ENCODE measurements at places on chromosomes 2 and 18. TPM values are rescaled to one million over a fixed set of nuclear protein-coding genes. Genes with fewer than 3 reads are reported as not detected.
A peak's percentile ranks its signal among the peaks of the same experiment; 100 is the strongest.

- no peak overlapping the region for H3K4me3 ChIP-seq
- H3K4me1 ChIP-seq, result no peaks in the 10 kb centered on the region
- DNase-seq, result peak; percentile 59
- no peaks in the 10 kb centered on the region for H3K36me3 ChIP-seq
Measured at GRCh38 chr2:232368311-232368731, 10.2 kb upstream of the ALPP start.

DNA sequence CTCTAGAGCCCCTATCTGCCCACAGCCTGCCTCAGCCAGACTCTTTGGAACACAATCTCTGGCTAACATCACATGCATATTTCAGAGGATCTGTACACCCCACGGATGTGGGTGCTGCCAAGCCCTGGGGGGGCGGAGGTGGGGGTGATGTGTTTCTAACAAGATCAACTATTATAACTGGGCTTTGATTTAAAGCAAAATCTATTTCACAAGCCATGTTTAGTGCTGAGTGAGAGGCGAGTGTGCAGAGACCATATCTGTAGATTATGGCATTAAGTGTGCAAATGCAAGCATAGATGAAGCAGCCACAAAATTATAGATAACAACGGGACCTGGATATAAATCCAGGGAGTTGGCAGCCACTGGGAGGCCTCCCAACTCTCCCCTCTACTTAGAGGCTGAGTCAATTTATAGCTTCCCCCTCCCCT, 135.8 kb upstream of the SMAD2 start:
- H3K27ac ChIP-seq, result no peak overlapping the region
- H3K4me1 ChIP-seq, result no peaks in the 10 kb centered on the region
- no peak overlapping the region for H3K4me3 ChIP-seq
- H3K27me3 ChIP-seq, result no peaks in the 10 kb centered on the region
- H3K36me3 ChIP-seq, result no peaks in the 10 kb centered on the region

The IFIH1 gene
- 0.81 TPM for total RNA-seq

The SERPINB4 gene
- 4.3 TPM for total RNA-seq

The PXDN gene
- total RNA-seq, result 140 TPM

The GULP1 gene
- 124 TPM for total RNA-seq

The SIX3 gene
- total RNA-seq, result 0.55 TPM

- H3K4me1 ChIP-seq, result no peaks in the 10 kb centered on the region
- no peak overlapping the region for H3K27ac ChIP-seq
- H3K27me3 ChIP-seq, result no peaks in the 10 kb centered on the region
Measured at GRCh38 chr2:9638532-9638931, 7.7 kb upstream of the YWHAQ start.

- H3K36me3 ChIP-seq, result peaks cover 12% of the 10 kb centered on the region
- no peaks in the 10 kb centered on the region for H3K4me1 ChIP-seq
- H3K27me3 ChIP-seq, result no peaks in the 10 kb centered on the region
- no peak for DNase-seq
Measured at GRCh38 chr18:80022613-80023012, 11.6 kb upstream of the RBFA start.

The FSIP2 gene
- 1.8 TPM for total RNA-seq

GRCh38 chr2:77104554-77104953, 417.6 kb downstream of the LRRTM4 start:
- no peak overlapping the region for H3K27ac ChIP-seq
- H3K4me1 ChIP-seq, result peaks cover 2% of the 10 kb centered on the region
- no peak overlapping the region for H3K4me3 ChIP-seq
- no peaks in the 10 kb centered on the region for H3K27me3 ChIP-seq
- peak; percentile 39 for DNase-seq
- peaks cover 11% of the 10 kb centered on the region for H3K36me3 ChIP-seq

The TMEM169 gene
- total RNA-seq, result 1.0 TPM

GRCh38 chr2:20781656-20782265, 41.1 kb downstream of the LDAH start:
- H3K27ac ChIP-seq, result no peak overlapping the region
- peaks cover 6% of the 10 kb centered on the region for H3K36me3 ChIP-seq
- DNase-seq, result no peak
- no peaks in the 10 kb centered on the region for H3K27me3 ChIP-seq
- H3K4me1 ChIP-seq, result no peaks in the 10 kb centered on the region

The FSHR gene
- total RNA-seq, result not detected

GRCh38 chr2:69936906-69937305, 22.0 kb downstream of the MXD1 start:
- no peak overlapping the region for H3K27ac ChIP-seq
- DNase-seq, result no peak
- no peak overlapping the region for H3K4me3 ChIP-seq
- no peaks in the 10 kb centered on the region for H3K27me3 ChIP-seq

GRCh38 chr2:109525836-109526235, 87.9 kb downstream of the SEPTIN10 start:
- no peak for DNase-seq
- no peaks in the 10 kb centered on the region for H3K27me3 ChIP-seq
- H3K4me3 ChIP-seq, result no peak overlapping the region

DNA sequence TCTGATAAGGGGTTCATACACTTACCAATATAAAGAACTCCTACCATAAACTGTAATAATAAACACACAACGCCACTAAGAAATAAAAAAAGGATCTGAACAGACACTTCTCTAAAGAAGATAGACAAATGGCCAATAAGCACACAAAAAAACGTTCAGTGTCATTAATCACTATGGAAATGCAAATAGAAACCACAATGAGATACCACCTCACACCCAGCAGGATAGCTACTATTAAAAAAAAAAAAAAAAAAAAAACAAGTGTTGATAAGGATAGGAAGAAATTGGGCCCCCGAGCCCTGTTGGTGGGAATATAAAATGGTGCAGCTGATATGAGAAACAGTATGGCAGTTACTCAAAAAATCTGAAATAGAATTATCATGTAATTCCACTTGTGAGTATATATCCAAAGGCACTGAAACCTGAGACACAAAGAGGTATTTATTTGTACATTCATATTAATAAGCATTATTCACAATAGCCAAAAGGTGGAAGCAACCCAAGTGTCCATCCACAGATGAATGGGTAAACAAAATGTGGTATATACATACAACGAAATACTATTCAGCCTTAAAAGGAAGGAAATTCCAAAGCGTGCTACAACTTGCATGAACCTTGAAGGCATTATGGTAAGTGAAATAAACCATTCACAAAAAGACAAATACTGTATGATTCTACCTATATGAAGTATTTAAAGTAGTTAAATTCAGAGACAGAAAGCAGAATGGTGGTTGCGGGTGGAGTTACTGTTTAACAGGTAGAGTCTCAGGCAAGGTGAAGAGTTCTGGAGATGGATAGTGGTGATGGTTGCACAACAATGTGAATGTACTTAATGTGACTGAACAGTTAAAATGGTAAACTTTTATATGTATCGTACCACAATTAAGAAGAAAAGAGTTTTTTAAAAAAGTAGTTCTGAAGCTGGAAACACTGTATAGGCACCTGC, 17.9 kb downstream of the REV1 start:
- H3K27ac ChIP-seq, result no peak overlapping the region
- H3K36me3 ChIP-seq, result peaks cover 5% of the 10 kb centered on the region
- no peak for DNase-seq
- peaks cover 3% of the 10 kb centered on the region for H3K4me1 ChIP-seq
- H3K27me3 ChIP-seq, result no peaks in the 10 kb centered on the region

- H3K36me3 ChIP-seq, result peaks cover 2% of the 10 kb centered on the region
- H3K4me3 ChIP-seq, result no peak overlapping the region
- H3K27me3 ChIP-seq, result no peaks in the 10 kb centered on the region
- H3K4me1 ChIP-seq, result peaks cover 15% of the 10 kb centered on the region
- H3K27ac ChIP-seq, result no peak overlapping the region
Measured at GRCh38 chr2:44545005-44545404, 183.3 kb downstream of the CAMKMT start.

The RHBDD1 gene
- total RNA-seq, result 23.0 TPM

DNA sequence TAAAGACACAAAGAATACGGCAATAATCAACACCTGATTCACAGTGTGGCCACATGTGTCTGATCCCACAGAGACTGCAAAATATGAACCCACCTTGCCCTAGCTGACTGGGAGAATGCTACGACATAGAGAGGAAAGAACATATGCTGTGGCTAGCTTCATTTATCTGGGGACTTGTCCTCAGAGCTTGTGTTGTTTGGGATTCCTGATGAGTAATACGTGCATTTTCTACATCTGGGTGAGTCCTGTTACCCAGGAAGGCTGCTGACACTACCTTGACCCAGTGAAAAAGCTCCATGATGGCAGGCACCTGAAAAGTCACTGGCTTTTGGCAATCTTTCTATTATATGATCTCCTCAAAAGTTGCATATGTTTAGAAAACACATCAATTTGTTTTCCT, 427.7 kb upstream of the LYPD1 start:
- no peak overlapping the region for H3K4me3 ChIP-seq
- H3K36me3 ChIP-seq, result no peaks in the 10 kb centered on the region
- DNase-seq, result no peak

GRCh38 chr2:197339016-197339415, 28.4 kb upstream of the ANKRD44 start:
- H3K27ac ChIP-seq, result no peak overlapping the region
- no peaks in the 10 kb centered on the region for H3K36me3 ChIP-seq
- no peak for DNase-seq
- no peak overlapping the region for H3K4me3 ChIP-seq
- H3K27me3 ChIP-seq, result no peaks in the 10 kb centered on the region
- no peaks in the 10 kb centered on the region for H3K4me1 ChIP-seq

DNA sequence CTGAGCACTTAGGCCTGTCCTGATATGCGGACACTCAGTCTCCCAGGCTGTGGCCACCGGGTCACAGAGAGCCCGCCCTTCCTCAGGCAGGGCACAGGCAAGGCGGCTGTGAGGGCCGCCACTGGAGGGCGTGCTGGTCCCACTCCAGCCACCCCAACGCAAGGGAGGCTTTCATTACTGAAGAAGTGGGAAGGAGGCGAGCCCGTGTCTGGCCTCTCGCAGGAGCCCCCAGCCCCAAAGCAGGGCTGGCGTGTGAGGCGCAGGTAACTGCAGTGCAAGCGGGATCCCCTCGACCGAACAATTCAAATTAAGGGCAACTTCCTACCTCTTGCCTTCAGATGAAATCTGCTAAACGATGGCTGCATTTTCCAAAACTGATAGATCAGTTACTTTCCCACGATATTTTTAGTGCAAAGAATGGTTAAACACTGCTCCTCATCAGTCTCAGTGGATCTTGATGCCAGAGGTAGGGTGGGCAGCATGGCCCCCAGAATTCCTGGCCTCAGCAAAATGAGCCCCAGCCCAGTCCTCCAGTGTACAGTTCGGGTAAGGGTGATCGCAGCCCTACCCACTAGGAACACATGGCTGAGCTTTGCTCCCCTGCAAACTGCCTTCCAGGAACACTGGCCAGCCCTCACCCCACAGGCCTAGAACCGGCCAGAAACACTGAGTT, 97.2 kb downstream of the SEPTIN10 start:
- no peaks in the 10 kb centered on the region for H3K27me3 ChIP-seq
- H3K27ac ChIP-seq, result no peak overlapping the region

- H3K4me3 ChIP-seq, result peak overlapping the region; percentile 96
- H3K27ac ChIP-seq, result no peak overlapping the region
- no peak for DNase-seq
- H3K36me3 ChIP-seq, result peaks cover 1% of the 10 kb centered on the region
Measured at GRCh38 chr2:207163053-207163755, 2.5 kb downstream of the KLF7 start.

DNA sequence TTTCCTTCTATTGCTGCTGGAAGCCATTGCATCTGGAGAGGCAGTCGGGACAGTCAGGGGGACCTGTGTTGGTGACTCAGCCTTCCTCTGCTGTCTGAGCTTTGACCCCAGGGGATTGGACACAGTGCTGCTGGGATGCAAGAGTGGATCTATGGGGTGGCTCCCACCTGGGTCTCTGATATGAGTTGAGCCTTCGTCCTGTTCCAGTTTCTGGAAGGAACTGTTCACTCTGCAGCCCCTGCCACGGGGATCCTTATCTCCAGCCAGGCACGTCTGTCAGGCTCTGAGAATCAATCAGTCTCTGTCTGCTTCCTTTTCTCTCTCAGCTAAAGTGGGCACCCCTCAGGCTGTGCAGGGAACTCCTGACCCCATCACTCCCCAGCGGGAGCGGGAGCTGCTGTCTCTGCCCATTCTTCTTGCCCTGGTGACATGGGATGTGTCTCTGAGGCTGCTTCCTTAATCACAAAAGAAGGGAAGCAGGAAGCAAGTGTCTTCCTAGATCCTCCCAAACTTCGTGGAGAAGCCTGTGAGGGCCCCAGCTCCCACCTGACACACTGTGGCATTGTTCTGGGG, 51.7 kb downstream of the ARHGAP28 start:
- H3K4me3 ChIP-seq, result no peak overlapping the region
- H3K27me3 ChIP-seq, result no peaks in the 10 kb centered on the region
- H3K27ac ChIP-seq, result no peak overlapping the region
- peaks cover 15% of the 10 kb centered on the region for H3K4me1 ChIP-seq

DNA sequence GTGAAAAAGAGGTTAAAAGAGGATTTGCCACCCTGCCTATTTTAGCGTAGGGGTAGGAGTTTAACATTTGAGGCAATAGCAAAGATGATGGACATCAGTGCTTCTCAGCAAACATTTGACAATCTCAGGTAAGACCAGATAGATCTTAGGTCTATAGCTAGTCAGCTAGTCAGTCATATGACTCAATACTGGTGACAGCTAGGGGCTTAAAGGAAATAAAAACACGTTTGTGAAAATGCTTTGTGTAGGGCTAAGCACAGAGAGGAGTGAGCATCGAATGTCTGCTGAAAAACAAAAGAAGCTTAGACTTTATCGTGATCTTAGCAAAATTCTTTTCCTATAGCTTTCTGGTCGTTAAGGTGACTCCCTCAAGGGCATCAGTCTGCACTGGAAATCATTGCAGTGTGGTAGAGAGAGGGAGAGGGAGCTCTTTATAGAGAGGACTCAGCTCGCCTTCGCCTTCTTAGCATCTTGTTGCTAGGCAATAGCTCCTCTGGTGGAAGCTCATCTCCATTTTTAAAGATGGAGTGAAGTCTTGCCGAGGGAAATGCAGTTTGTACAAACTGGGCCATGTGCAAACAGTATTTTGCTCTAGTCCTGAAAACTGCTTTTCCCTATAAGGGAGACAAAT, 62.8 kb upstream of the SLC38A11 start:
- H3K27me3 ChIP-seq, result no peaks in the 10 kb centered on the region
- no peak overlapping the region for H3K27ac ChIP-seq
- no peak overlapping the region for H3K4me3 ChIP-seq
- no peaks in the 10 kb centered on the region for H3K36me3 ChIP-seq

GRCh38 chr18:48775372-48776155, 175.2 kb downstream of the SMAD7 start:
- no peak overlapping the region for H3K4me3 ChIP-seq
- peaks cover 2% of the 10 kb centered on the region for H3K36me3 ChIP-seq
- H3K4me1 ChIP-seq, result no peaks in the 10 kb centered on the region

The ACTG2 gene
- 1.4 TPM for total RNA-seq

GRCh38 chr2:71101656-71102055, 28.4 kb downstream of the MCEE start:
- no peaks in the 10 kb centered on the region for H3K27me3 ChIP-seq
- no peak overlapping the region for H3K27ac ChIP-seq
- no peaks in the 10 kb centered on the region for H3K36me3 ChIP-seq
- peaks cover 9% of the 10 kb centered on the region for H3K4me1 ChIP-seq
- H3K4me3 ChIP-seq, result no peak overlapping the region

- no peak overlapping the region for H3K27ac ChIP-seq
- H3K4me3 ChIP-seq, result no peak overlapping the region
- H3K27me3 ChIP-seq, result no peaks in the 10 kb centered on the region
- H3K36me3 ChIP-seq, result no peaks in the 10 kb centered on the region
- DNase-seq, result no peak
Measured at GRCh38 chr18:12397793-12398192, 9.9 kb upstream of the PRELID3A start.
